ENCODE measurements at places on chromosomes 3 and 15. TPM values are rescaled to one million over a fixed set of nuclear protein-coding genes. Genes with fewer than 3 reads are reported as not detected.

The ITPR1 gene
- 15.6 TPM for total RNA-seq

The COLQ gene
- total RNA-seq: 0.37 TPM

The ADPRH gene
- 2.7 TPM for total RNA-seq

The SUCLG2 gene
- 61.0 TPM for total RNA-seq

The KPNA4 gene
- 30.7 TPM for total RNA-seq

The RTP4 gene
- 0.20 TPM for total RNA-seq

The ZNF660 gene
- 1.8 TPM for total RNA-seq

The IQCH gene
- total RNA-seq: 3.7 TPM

The FANCD2OS gene
- not detected for total RNA-seq

The SPATA12 gene
- not detected for total RNA-seq

The CCR1 gene
- total RNA-seq: 0.59 TPM

The ARL14 gene
- total RNA-seq: not detected

The TAGLN3 gene
- total RNA-seq: not detected

The SERINC4 gene
- total RNA-seq: 0.20 TPM

The CLDN18 gene
- not detected for total RNA-seq

The ISLR gene
- total RNA-seq: 18.7 TPM

The PLA2G4E gene
- not detected for total RNA-seq

The MST1R gene
- 0.37 TPM for total RNA-seq

The P4HTM gene
- 29.4 TPM for total RNA-seq

The SUCNR1 gene
- not detected for total RNA-seq

The SLC24A5 gene
- not detected for total RNA-seq

The CELF6 gene
- not detected for total RNA-seq

The CPNE9 gene
- not detected for total RNA-seq

The ITIH1 gene
- total RNA-seq: not detected

Measured in subcutaneous preadipocyte (primary cell).